ENCODE measurements at places on chromosomes 7 and 10.

- DNase-seq: no peak
Measured at GRCh38 chr7:105149827-105150226, 135.8 kb downstream of the KMT2E start.

GRCh38 chr10:70779088-70779487 is 6.1 kb downstream of the TBATA start:
- DNase-seq: no peak

- no peak for DNase-seq
Measured at GRCh38 chr10:63431962-63432797, 33.6 kb downstream of the JMJD1C start.

DNA sequence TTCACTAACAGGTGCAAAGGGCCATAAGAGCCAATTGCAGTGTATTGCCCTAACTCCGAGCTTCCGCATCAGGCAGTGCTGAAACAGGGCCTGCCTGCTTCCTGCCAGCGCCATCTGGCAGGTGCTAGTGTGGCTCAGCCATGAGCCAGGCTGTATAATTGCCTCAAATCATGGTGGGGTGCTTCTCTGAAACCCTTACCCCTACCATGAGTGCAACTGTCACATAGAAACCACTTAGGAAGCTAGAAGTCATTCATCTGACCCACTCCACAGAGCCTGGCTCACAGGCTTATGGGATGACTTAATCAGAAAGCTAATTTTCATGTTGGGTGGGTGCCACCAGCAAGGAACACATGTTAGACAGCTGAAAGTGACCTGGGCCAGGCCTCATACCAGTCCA is 133.3 kb upstream of the LAMB4 start:
- no peak for DNase-seq

DNA sequence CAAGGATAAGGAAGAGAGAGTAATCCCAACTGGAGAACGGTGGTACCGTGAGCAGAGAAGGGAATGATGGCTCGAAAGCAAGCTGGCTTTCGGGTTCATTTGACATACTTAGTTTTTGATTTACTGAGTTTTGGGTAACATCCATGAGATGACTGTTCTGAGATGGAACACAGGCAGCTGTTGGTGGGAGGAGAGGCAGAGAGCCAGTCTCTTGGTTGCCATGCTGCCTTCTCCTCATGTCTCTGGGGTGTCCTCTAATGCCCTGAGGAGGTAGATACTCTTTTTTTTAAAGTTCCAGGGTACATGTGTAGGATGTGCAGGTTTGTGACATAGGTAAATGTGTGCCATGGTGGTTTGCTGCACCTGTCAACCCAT is 76.4 kb upstream of the NRP1 start:
- no peak for DNase-seq

- DNase-seq: no peak
Measured at GRCh38 chr10:22623633-22624253, 90.6 kb downstream of the PIP4K2A start.

DNA sequence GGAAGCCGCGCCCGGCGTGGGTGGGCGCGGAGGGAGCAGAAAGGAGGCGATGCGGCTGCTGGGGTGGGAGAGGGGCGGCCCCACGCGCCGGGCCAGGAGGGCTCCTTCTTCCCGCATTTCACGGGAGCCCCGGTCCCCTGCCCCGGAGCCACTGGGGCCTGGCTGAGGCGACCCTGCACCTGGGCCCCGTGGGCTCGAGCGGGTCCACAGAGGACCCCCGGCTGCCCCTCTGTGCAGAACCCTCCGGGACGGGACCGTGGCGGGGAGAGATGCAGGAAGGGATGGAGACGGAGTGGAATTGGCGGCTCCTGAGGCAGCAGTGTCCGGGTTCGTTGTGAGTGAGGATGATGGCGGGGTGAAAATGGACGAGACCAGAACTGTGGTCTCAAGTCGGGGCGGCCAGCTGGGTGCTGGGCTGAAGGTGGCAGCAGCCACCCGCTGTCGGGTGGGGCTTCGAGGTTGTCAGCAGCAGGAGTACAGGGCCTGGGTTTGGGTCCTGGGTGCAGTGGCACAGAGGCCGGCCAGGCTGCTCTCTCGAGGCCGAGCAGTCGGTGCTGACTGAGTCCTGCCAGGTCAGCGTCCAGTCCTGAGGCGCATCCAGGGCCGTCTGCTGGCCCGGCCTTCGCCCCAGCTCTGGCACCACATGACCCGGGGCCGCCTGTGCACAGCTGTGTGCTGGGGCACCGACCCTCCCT is 80.4 kb downstream of the VIPR2 start:
- no peak for DNase-seq

GRCh38 chr7:117123311-117123926 is 170.1 kb downstream of the ST7 start:
- no peak for DNase-seq

DNA sequence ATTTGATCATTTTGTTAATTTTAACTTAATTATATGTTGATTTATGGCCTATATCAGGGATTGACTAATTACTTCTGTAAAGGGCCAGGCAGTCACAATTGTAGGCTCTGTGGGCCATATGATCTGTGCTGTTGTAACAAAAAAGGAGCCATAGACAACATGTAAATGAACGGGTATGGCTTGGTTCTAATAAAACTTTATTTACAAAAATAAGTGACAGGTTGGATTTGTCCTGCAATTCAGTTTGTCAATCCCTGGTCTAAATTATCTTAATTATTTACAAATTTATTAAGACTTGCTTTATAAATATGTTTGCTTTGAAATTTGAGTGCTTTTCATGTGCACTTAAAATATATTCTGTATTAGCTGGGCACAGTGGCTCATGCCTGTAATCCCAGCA is 2.9 kb upstream of the HK1 start:
- DNase-seq: no peak
